Tibial nerve (tissue), 4 donors: ENCODE measurements at places on chromosomes 11 and 22.

GRCh38 chr11:94217705-94218104 is 86.7 kb upstream of the IZUMO1R start:
- no peak for DNase-seq

- no peak for DNase-seq
Measured at GRCh38 chr11:85821636-85822035, 10.7 kb upstream of the SYTL2 start.

DNA sequence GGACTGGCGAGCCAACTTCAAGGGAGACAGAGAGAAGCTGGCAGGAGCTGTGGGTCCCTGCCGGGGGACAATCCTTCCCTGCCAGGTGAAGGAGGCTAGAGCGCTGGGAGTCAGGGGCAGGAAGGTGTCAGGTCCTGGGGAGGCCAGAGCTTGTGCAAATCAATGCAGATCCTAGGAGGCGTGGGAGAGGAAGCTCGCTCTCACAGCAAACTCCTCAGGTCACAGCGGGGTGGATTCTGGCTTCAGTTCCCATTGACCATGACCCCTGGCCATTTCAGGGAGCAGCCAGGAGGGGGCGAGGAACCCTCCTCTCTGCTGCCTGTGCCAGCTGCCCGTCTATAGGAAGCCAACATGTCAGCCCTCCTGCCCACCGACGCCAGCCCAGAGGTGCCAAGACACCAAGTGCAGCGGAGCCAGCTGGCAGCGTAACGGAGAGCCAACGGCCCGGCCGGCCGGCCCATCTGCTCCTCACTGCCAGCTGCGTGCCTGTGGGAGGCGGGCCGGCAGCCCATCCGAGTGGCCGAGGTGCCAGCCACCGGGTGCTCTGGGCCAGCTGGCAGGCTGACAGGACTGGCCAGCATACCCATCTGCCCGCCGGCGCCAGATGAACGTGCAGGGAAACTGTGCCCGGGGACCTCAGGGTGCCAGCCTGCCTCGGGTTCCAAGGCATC is 374.8 kb downstream of the MIAT start:
- DNase-seq = no peak

- no peak for DNase-seq
Measured at GRCh38 chr11:112871909-112872500, 89.2 kb upstream of the NCAM1 start.

GRCh38 chr22:26235792-26236487 is 66.7 kb downstream of the SEZ6L start:
- no peak for DNase-seq

- no peak for DNase-seq
Measured at GRCh38 chr22:24938741-24939341, 7.7 kb downstream of the LHFPL7 start.

DNA sequence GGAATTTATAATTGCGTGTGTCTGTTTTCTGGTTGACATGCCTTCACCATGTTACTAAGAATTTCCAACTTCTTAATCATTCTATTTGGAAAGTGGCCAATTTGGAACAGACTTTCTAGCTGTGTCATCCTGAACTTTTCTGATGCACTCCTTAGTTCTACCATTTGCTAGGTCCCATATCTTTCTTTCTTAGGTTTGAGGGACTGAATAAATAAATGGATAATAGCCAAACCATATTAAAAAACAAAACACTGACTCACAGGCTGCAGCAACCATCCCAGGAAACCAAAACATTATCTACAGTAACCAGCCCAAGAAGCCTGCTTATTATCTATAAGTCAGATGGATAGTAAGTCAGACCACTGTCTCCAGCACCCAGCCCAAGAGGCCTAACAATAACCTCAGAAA is 57.5 kb upstream of the PLET1 start:
- DNase-seq = no peak

- DNase-seq = no peak
Measured at GRCh38 chr11:79503028-79503427, 62.2 kb upstream of the TENM4 start.

DNA sequence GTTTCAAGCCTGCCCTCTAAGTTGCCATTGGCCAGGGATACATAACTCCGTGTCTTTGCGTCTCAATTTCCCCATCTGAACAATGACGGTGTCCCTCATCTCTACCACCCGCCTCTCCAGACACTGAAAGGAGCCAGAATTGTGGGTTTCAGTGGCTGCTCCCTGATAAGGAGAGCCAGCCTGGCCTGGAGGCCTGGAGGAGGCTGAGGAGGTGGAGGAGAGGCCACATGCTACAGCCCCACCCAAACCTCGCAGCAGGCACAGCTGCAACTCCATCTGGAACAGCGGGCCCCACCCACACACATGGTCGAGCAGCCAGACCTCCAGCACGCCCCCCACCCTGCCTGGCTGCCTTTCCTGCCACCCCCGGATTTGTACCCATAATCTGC is 34.4 kb upstream of the CD82 start:
- DNase-seq = no peak

GRCh38 chr11:63763496-63764339 is 4.9 kb downstream of the ZFTA start:
- DNase-seq = no peak

GRCh38 chr22:49473286-49473685 is 354.4 kb downstream of the BRD1 start:
- no peak for DNase-seq

DNA sequence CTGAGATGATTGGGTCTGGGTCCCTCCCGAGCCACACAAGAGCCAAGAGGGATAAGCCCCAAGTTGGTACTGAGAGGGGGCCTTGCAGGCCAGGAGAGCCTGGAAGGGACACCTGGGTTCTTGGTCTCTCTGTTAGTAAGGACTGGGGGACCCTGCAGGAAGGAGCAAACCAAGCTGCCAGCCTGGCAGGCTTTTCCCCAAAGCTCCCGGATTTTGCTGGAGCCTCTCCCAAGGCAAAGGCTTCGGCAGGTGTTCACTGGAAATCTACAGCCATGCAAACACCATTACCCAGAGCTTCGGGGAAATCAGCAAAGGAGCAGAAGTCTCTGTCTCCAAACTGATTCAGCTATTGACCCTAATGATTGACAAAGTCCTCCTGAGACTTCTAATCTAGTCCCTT is 527.9 kb downstream of the BUD13 start:
- no peak for DNase-seq

DNA sequence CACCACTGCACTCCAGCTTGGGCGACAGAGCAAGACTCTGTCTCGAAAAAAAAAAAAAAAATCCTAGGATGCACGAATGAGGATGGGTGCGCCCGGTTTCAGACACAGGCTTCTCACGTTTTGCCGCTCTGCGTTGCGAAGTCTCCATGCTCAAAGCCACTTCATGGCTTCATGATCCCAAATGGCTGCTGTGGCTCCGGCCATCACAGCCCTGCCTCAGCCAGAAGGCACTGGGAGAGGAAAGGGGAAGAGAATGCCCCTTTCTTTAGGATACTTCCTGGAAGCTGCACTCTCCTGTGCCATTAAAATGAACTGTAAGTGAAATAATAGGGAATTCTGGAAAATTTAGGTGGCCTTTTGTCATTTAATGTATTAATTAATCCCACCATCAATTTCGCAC is 116.4 kb upstream of the ANO1 start:
- no peak for DNase-seq

DNA sequence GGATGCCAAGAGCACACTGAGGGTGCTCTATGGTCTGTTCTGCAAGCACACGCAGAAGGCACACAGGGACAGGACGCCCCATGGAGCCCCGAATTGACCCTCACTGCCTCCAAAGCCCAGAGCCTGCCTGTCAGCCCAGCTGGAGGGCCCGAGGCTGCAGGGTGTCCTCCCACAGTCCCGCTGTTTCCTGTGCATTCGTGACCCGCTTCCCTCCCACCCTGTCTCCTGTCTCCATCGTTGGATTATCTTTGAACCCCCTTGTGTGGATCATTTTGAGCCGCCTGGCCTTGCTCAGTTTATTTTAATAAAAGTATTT is 25.6 kb downstream of the PARVG start:
- DNase-seq = no peak

- no peak for DNase-seq
Measured at GRCh38 chr11:112377946-112378345, 117.3 kb upstream of the PLET1 start.

- no peak for DNase-seq
Measured at GRCh38 chr11:129814244-129815014, 1.2 kb upstream of the TMEM45B start.

DNA sequence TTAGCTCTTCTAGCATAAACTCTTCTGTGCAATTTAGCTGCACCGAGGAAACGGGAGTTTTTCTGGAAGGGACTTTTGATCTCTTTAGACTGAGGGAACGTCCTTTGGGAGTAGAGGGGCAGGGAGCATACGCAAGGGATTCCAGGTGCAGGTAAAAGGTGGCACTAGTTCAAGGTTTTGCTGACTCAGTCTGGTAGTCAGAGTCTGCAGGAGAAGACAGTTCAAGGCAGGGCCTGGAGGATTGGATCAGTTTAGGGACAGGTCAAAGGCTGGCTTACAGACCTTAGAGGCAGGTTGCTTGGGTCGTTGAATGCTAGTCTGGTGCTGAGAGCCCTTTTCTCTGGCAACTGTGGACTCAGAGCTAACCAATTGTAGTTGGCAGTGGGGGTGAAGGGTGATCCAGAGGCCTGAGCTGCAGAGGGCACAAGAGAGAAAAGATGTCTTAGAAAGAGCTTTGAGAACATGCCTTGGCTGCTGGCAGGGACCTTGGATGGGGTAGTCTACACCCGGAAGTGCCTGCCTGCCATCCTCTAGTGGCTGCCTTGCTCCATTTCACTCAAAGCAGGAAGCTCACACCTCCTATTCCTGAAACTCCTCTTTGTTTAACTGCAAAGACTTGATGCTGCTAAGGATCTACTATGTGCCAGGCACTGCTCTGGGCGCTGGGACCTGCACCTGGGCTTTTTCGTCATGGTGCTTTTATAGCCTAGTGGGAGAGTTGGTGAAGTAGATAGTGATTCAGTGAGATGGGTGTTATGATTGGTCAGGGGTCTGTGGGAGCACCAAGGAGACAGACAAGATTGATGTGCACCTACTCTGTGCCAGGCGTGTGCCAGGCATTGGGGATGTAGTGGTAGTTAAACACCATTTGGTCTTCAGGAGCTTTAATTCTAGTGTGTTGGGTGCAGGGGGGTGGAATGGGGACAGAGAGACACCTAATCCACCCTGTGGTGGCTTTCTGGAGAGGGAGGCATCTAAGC is 17.1 kb downstream of the MIAT start:
- no peak for DNase-seq

GRCh38 chr11:14642453-14642852 is 1.2 kb upstream of the PDE3B start:
- no peak for DNase-seq

- DNase-seq = no peak
Measured at GRCh38 chr11:88357323-88358039, 19.9 kb upstream of the CTSC start.

- DNase-seq = no peak
Measured at GRCh38 chr22:30336752-30337460, 10.2 kb upstream of the TBC1D10A start.

DNA sequence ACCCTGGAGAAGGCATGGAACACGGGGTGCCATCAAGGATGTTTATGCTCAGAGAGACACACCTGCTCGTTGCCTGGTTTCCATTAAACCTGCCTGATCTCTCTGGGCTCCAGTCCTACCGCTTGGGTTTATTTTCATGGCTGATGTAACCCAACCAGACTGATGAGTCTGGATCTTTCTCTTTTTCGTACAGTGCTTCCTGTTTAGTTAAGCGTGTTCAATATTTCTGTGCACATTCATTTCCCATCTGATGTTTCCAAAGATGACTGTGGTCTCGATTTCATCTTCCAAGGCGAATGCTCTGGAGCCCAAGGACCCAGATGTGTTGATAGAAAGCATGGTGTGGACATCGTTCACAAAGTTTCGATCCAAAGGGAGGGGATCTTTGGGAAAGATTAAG is 84.3 kb downstream of the SNX19 start:
- no peak for DNase-seq

- DNase-seq = no peak
Measured at GRCh38 chr22:23237841-23238240, 57.5 kb downstream of the BCR start.

- no peak for DNase-seq
Measured at GRCh38 chr11:45178890-45179671, 32.6 kb downstream of the PRDM11 start.

- peak; percentile 64 for DNase-seq
Measured at GRCh38 chr11:64854534-64855502, 10.4 kb upstream of the CDC42BPG start.

DNA sequence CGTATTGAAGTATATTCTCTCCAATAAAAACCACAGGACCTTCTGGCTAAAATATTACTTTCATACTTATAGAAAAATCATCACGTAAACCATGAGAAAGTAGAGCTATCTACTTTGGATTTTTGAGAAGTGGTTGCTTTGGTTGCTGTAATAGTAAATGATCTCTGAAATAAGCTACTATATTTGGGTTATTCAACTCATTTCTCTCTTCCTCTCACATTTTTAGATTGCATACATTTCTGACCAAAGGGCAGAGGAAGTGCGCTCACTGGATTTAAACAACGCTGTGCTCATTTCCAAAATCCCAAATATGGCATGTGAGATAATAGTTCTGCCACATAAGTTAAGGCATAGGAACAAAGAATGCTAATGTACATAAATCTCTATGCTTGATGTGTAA is 357.0 kb downstream of the LRRC4C start:
- DNase-seq = no peak
